ENCODE measurements at places on chromosomes 16 and 17.
A peak's percentile ranks its signal among the peaks of the same experiment; 100 is the strongest.

- DNase-seq, result no peak
Measured at GRCh38 chr16:80620736-80621605, 80.2 kb downstream of the DYNLRB2 start.

DNA sequence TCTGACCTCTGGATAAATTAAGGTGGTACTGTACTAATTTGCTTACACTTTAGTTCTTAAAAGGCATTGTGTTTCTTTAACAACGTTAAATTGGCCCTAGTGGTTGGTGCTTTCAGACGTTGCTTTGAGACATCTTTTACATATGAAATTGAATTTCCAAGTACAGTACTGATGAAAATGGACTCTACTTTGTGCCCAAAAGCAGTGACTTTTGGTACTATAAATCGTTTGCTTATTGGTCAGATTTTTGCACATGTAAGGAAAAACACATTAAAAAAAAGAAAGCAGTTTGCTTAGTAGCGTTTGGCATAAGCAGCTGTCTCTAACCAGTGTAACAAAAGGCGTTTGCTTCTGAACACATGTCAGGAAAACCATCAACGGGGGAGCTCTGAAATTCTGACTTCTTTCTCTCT lies 139.6 kb downstream of the CDK5R1 start:
- DNase-seq, result no peak

GRCh38 chr16:88706229-88706964 lies at the start of the genes CTU2 and RNF166:
CTU2 (plus strand) TSS chr16:88706503; CDS start chr16:88706531, 28 bp downstream.
RNF166 (minus strand) TSS chr16:88706408; CDS start chr16:88706325, 83 bp downstream.
- DNase-seq, result peak; percentile 86

- DNase-seq, result peak; percentile 35
Measured at GRCh38 chr17:17811381-17812210, 25.2 kb downstream of the SREBF1 start.

All from NCI-H526 (cell line).